Ascending aorta (tissue), 2 donors: ENCODE measurements at places on chromosomes 1 and 21. TPM values are rescaled to one million over a fixed set of nuclear protein-coding genes. Genes with fewer than 3 reads are reported as not detected.

CLDN19 gene
- not detected for total RNA-seq

NRAS gene
- 10.7 TPM for total RNA-seq

SPRR1B gene
- total RNA-seq: not detected

TIAM1 gene
- total RNA-seq: 2.7 TPM

- no peak for DNase-seq
Observed at GRCh38 chr21:45588086-45588825, 46.0 kb upstream of the SLC19A1 start.

- DNase-seq: no peak
Observed at GRCh38 chr1:98133131-98133530, 212.3 kb upstream of the DPYD start.

- no peak for DNase-seq
Observed at GRCh38 chr1:3717041-3717714, 35.1 kb upstream of the CCDC27 start.

- no peak for DNase-seq
Observed at GRCh38 chr1:201361652-201362504, 15.6 kb downstream of the TNNT2 start.

DNA sequence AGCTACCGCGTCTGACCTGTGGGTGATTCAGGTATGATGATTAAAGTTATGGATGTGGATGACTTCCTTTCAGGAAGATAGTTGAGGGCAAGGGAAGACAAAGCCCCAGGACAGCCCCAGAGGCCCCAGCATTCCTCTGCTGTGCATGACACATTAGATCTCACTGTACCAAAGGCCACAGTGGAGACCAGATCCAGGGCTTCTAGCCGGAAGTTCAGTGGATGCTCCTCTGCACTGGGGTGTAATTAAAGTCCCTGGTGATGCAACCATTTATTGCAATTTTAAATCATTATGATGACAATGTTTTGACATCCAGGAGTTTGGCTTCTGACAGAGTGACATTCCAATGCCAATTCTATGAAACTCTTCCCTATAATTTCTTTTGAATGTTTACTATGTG, 5.0 kb downstream of the C4BPA start:
- DNase-seq: no peak
